ENCODE measurements at places on chromosomes 7 and 10. TPM values are rescaled to one million over a fixed set of nuclear protein-coding genes. Genes with fewer than 3 reads are reported as not detected.

Gene CCDC172
- 1.8 TPM for total RNA-seq

Gene SYNPO2L
- not detected for total RNA-seq

Gene ZNF138
- 25.6 TPM for total RNA-seq

Gene TMEM270
- not detected for total RNA-seq

Gene LIPN
- total RNA-seq: not detected

Gene ZNF503
- 0.09 TPM for total RNA-seq

Gene MALRD1
- total RNA-seq: 0.20 TPM

Gene CABCOCO1
- not detected for total RNA-seq

Gene TYW1B
- total RNA-seq: 5.1 TPM

DNA sequence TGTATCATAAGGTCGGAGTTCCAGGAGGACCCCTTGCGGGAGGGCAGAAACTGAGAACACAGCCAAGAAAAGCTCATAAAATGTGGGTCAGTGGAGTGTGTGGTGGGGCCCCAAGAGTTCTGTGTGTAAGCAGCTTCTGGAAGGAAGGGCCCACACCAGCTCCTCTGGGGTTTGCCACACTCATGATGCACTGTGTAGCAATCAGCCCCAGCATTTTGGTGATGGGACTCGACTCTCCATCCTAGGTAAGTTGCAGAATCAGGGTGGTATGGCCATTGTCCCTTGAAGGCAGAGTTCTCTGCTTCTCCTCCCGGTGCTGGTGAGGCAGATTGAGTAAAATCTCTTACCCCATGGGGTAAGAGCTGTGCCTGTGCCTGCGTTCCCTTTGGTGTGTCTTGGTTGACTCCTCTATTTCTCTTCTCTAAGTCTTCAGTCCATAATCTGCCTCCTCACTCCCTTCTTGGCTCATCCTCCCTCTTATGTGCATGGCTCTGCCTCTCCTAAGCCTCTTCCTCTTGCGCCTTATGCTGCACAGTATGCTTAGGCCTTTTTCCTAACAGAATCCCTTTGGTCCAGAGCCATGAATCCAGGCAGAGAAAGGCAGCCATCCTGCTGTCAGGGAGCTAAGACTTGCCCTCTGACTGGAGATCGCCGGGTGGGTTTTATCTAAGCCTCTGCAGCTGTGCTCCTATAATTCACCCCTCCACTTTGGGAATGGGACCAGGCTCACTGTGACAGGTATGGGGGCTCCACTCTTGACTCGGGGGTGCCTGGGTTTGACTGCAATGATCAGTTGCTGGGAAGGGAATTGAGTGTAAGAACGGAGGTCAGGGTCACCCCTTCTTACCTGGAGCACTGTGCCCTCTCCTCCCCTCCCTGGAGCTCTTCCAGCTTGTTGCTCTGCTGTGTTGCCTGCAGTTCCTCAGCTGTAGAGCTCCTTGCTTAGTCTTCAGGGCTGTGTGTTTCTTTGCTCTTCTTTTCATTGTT lies 17.8 kb downstream of the PRSS2 start:
- no peak for DNase-seq
- no peak overlapping the region for H3K4me3 ChIP-seq
- H3K27me3 ChIP-seq: no peaks in the 10 kb centered on the region
- no peak overlapping the region for H3K27ac ChIP-seq
- H3K4me1 ChIP-seq: no peaks in the 10 kb centered on the region

DNA sequence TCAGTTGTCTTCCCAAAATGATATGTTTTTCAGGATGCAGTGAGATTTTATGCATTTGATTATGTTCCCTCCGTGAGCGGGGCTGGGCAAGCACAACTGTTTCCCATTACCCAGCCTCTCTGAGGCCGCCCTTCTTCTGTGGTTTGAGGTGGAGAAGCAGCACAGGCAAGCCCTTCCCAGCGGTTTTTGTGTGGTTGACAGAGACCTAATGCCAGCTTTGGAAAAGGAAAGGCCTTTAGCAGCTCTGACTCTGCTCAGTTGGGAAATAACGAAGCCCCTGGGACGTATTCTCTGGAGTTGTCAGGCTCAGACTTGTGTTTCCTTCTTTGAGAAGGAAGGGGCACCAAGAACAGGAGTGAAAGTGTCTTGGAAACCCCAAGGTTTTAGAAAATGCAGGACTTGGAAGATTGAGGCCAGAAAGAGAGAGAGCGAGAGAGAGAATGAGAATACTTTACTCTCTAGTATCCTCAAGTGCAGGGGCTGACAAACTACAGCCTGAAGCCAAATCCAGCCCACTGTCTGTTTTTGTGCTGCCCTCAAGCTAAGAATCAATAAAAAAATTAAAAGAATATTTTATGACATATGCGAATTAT lies 20.6 kb upstream of the PDCD4 start:
- no peaks in the 10 kb centered on the region for H3K4me1 ChIP-seq
- no peak overlapping the region for H3K27ac ChIP-seq
- H3K36me3 ChIP-seq: no peaks in the 10 kb centered on the region
- DNase-seq: no peak
- no peaks in the 10 kb centered on the region for H3K27me3 ChIP-seq
- no peak overlapping the region for H3K4me3 ChIP-seq

DNA sequence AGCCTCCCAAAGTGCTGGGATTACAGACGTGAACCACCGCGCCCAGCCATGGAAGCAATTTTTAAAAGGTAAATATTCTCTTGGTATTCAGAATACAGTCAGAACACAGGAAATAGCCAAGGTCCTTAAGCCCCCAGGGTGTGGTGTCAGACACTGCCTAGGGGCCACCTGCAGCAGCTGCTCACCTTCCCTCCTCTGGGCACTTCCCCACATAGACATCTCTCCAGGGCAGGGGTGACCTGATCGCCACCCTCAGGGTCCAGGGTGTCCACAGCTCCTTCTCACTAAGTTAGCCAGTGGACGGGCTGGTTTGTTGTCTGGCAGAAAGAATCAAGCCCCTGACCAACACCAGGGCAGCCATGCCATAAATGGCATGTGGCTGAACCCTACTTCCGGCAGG lies 15.9 kb downstream of the URGCP start:
- H3K27me3 ChIP-seq: no peaks in the 10 kb centered on the region
- no peak overlapping the region for H3K27ac ChIP-seq
- H3K4me3 ChIP-seq: no peak overlapping the region
- no peak for DNase-seq

- H3K4me1 ChIP-seq: no peaks in the 10 kb centered on the region
- H3K36me3 ChIP-seq: no peaks in the 10 kb centered on the region
These were observed 76.1 kb upstream of the HDAC9 start for GRCh38 chr7:18419456-18419855.

DNA sequence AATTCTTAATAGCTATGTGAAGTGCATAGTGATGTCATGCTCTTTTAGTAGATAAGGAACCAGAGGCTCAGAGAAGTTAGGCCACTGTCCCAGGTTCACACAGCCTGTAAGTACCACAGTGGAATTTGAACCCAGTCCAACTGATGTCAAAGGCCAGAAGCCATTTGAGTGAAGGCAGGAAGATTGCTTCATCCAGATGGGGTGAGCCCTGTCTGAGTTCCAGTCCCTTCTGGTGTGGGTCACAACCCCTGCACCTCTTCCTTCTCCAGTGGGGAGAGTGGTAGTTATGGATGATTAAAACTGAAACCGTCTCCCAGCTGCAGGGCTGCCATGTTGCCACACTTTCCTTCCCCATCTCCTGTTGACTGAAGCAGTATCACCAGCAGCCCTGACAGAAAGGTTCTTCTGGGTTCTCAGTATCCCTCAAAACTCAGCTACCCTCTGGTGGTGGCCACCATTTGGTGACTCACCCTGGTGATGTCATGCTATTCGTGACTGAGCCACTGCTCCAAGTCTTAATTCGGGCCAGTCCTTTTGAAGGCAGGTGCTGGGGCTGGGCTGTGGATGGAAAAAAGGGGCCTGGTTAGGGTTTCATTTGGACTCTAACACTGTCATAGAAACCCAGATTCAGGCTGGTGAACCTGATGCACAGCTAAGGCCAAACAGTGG lies 1.5 kb upstream of the C10orf95 start:
- no peak for DNase-seq
- H3K4me3 ChIP-seq: peak overlapping the region; percentile 31
- H3K4me1 ChIP-seq: peaks cover 7% of the 10 kb centered on the region
- H3K36me3 ChIP-seq: peaks cover 22% of the 10 kb centered on the region

- no peak overlapping the region for H3K4me3 ChIP-seq
- DNase-seq: no peak
- no peaks in the 10 kb centered on the region for H3K4me1 ChIP-seq
- peaks cover 15% of the 10 kb centered on the region for H3K36me3 ChIP-seq
- H3K27me3 ChIP-seq: no peaks in the 10 kb centered on the region
- no peak overlapping the region for H3K27ac ChIP-seq
These were observed 692.0 kb downstream of the PHTF2 start for GRCh38 chr7:78490524-78490923.

DNA sequence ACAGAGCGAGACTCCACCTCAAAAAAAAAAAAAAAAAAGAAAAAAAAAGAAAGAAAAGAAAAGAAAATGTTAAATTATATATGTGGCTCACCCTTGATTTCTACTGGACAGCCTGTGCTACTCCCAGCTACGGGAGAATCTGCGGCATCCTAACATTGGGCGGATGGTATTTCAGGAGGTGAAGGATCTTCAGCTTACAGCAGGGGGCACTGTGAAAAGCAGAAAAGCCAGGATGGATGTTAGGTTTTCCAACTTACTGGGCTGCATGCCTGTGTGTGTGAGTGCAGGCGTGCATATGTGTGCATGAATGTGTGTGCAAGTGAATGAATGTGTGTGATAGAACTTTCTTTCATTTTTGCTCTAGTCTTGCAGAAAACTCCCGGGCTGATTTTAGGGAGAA lies 1066.5 kb downstream of the TYW1 start:
- H3K27me3 ChIP-seq: no peaks in the 10 kb centered on the region
- H3K4me3 ChIP-seq: no peak overlapping the region
- H3K27ac ChIP-seq: no peak overlapping the region
- H3K4me1 ChIP-seq: no peaks in the 10 kb centered on the region
- no peaks in the 10 kb centered on the region for H3K36me3 ChIP-seq

DNA sequence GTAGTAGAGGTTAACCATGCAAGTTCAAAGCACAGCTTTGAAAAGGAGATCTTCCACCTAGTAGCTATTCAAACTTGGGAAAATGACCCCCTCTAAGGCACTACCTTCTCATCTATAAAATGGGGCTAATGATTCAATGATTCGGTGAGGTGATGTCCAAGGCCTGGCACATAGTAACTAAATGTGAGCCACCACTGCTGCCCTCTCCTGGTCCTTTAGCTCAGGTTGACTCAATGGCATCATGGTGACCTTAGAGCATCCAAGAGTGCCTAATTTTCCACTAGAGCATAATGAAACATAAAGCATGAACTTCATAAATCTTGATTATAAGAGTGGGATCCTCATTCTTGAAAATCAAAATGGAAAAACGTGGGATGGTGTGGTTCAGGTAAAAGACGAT lies 16.3 kb upstream of the PLCE1 start:
- no peaks in the 10 kb centered on the region for H3K36me3 ChIP-seq
- no peaks in the 10 kb centered on the region for H3K27me3 ChIP-seq
- H3K4me1 ChIP-seq: no peaks in the 10 kb centered on the region
- no peak overlapping the region for H3K27ac ChIP-seq

GRCh38 chr10:11242443-11243387 lies 225.0 kb downstream of the CELF2 start:
- no peak overlapping the region for H3K27ac ChIP-seq
- no peak for DNase-seq
- H3K4me1 ChIP-seq: no peaks in the 10 kb centered on the region
- no peaks in the 10 kb centered on the region for H3K27me3 ChIP-seq

DNA sequence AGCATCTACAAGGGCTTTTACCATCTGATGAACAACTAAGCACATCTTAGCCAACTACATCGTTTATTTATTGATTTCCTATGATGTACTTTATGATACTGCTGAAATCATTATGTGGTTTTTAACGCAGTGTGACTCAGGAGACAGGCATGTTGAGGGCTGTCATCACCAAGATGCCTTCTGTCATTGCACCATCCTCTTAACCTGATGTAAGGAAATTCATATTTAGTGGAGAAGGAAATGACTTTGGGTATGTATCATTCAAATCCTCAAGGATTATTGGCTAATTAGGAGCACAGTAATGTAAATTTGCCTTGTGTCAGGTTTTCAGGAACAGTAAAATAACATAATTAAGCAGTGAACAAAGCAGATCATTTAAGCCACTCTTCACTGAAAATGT lies 138.5 kb upstream of the MGMT start:
- DNase-seq: no peak
- H3K4me1 ChIP-seq: peaks cover 2% of the 10 kb centered on the region
- H3K4me3 ChIP-seq: no peak overlapping the region

GRCh38 chr10:50291261-50291850 lies 40.0 kb upstream of the ASAH2 start:
- DNase-seq: no peak
- H3K36me3 ChIP-seq: no peaks in the 10 kb centered on the region
- H3K27ac ChIP-seq: no peak overlapping the region

DNA sequence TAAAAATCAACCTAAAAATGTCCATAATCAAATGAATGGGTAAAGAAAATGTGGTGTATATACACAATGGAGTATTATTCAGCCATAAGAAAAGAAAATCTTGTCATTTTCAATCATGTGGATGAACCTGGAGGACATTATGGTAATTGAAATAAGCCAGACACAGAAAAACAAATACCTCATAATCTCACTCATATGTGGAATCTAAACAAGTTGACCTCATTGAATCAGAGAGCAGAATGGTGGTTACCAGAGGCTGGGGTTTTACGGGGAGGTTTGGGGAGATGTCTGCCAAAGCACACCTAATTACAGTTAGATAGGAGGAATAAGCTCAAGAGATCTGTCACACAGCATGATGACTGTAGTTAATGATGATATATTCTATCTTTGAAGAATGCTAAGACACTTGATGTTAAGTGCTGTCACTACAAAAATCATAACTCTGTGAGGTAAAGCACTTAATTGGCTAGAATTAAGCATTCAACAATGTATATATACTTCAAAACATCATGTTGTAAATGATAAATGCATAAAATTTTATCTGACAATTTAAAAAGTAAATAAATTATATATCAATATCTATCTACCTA lies 39.1 kb upstream of the TNPO3 start:
- no peak overlapping the region for H3K27ac ChIP-seq
- no peak for DNase-seq
- H3K4me1 ChIP-seq: no peaks in the 10 kb centered on the region
- no peak overlapping the region for H3K4me3 ChIP-seq
- H3K36me3 ChIP-seq: no peaks in the 10 kb centered on the region

DNA sequence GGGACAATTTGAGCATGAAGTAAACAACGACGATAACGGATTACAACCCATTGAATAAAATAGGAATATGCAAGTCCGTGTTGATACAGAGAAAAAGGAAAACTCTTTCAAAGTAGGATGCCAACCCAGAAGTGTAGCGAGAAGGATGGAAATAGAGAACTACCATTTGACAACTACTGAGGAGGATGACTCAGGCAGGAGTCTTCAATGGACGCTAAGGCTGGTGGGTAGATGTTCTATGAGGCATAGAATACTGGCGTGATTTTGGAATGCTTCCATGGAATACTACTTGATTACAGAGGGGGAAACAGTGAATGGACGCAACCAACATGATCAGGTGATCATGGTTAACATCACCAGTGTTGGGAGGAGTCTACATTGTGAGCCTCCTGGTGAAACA lies 828 bp upstream of the CFAP70 start:
- no peak overlapping the region for H3K4me3 ChIP-seq
- no peaks in the 10 kb centered on the region for H3K36me3 ChIP-seq

GRCh38 chr10:101214446-101215396 lies 14.5 kb downstream of the LBX1 start:
- H3K27ac ChIP-seq: no peak overlapping the region
- no peaks in the 10 kb centered on the region for H3K4me1 ChIP-seq
- H3K4me3 ChIP-seq: peak overlapping the region; percentile 86
- H3K27me3 ChIP-seq: peaks cover 59% of the 10 kb centered on the region
- H3K36me3 ChIP-seq: no peaks in the 10 kb centered on the region

- H3K4me3 ChIP-seq: no peak overlapping the region
- no peaks in the 10 kb centered on the region for H3K4me1 ChIP-seq
- no peaks in the 10 kb centered on the region for H3K36me3 ChIP-seq
- DNase-seq: no peak
- H3K27ac ChIP-seq: no peak overlapping the region
These were observed 16.0 kb downstream of the GRIFIN start for GRCh38 chr7:2460188-2460587.

All from H9 (cell line).